Large intestine (tissue), 12 donors: ENCODE measurements at places on chromosomes 6 and 20.

- DNase-seq, result no peak
These were observed 3.8 kb downstream of the CST5 start for GRCh38 chr20:23875606-23876237.

- DNase-seq, result no peak
These were observed 44.6 kb downstream of the MAK start for GRCh38 chr6:10793695-10794094.

GRCh38 chr20:41074441-41074840, 45.8 kb downstream of the TOP1 start:
- DNase-seq, result no peak

DNA sequence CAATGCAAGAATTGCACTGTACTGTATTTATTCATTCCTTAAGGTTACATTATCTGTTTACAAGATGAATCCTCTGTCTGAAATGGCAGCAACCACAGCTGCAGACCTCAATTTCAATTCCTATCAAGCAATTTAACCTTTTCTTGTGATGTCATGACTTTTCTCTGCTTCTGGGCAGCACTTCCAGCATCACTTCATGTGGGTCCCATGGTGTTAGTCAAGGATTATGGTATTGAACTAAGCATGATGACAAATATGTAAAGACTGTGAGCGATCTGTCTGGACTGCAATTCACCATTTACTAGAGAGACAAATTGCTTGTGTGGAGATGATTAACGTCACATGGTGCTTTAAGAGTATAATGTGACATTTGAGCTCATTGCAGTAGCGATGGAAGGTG, 90.5 kb upstream of the CCN2 start:
- no peak for DNase-seq

DNA sequence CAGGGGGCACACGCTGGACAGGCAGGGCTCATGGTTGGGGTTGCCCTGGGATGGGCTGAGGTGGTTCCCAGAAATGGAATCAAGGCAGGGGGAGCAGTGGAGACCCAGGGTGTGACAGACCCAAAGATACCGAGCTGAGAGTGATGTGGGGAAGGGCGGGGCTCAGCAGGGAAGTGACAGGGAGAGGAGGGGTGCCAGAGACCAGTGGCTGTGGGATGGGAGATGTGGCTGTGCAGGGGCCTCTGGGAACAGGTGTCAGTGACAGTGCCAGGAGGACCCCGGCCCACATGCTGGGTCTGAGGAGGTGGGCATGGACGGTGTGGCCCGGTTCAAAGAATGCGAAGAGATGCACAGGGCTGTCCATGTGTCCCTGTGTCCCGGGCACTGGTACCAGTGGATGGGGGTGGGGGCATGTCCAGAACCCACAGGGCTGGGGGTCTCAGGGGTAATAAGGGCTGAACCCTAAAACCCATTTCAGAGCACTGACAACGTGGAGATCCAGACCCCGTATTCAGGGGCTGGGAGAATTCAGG, 1.0 kb downstream of the CABLES2 start:
- DNase-seq, result no peak

DNA sequence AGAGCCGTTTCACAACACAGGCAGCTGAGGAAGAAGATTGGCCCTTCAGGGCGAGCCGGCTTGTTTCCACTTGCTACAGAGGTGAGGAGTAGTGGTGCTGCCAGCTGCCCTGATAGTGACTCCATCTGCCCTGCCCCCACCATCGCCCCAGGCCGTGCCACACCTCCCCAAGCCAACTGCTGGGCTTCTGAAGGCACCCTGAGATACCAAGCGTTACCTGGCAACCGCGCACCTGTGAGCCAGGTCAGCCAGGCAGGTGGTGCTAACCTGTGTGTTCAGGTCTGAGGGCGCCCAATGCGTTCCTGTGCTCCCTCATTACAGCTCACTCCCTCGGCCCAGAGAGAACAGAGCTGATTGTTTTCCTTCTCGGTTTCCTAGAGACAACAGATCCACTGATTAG, 299.1 kb upstream of the ID4 start:
- peak; percentile 48 for DNase-seq

GRCh38 chr6:56280126-56280525, 32.7 kb upstream of the COL21A1 start:
- DNase-seq, result no peak

GRCh38 chr6:83108378-83108777, 40.9 kb downstream of the DOP1A start:
- no peak for DNase-seq

- DNase-seq, result peak; percentile 34
These were observed 3.1 kb downstream of the IFNGR1 start for GRCh38 chr6:137216106-137216505.

GRCh38 chr6:3484946-3485345, 28.1 kb upstream of the SLC22A23 start:
- no peak for DNase-seq

GRCh38 chr6:87705070-87705691, 3.1 kb upstream of the AKIRIN2 start:
- peak; percentile 19 for DNase-seq

DNA sequence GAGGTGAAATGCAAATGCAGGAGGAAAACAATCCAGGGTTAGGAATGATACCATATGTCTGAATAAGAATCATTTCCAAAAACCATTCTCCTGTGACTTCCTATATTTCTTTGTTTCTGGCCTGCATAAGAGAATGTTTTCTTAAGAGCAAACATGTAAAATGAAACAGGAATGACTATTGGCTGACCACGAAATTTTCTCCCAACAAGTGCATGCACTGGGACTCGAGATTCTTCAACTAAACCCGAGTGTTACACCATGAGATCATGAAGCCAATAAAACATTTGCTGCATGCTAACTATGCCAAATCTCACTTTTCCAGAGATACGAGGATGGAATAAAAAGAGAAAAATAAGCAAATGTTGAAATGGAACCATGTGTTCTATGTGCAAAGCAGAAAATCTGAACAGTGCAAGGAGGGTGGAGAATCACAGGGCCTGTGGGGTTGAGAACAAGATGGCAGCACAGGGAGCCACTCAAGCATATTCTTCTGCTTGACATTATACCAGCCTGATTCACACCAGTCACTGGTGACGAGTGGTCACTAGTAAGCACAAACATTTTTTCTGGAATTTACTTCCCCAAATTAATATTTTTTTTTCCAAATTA, 212.2 kb upstream of the FOXA2 start:
- peak; percentile 23 for DNase-seq

DNA sequence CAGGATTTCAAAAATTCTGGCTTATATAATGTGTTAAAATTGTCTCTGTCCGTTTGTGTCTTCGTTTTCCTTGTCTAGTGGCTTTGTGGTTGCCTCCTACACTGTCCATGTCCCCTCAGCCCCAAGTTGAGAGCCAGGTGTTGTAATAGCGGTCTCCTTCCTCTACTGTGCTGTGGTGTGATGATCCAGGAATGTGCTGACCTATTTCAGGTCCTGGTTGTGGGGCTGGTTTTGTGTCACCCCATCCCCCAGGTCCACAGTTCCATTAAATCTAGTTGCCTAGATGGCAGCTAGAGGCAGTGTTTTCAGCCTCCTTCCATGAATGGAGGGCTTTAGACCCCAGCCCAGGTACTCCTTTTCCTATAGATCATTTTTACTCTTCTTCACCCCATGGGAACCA, 128.7 kb downstream of the DNAH8 start:
- DNase-seq, result no peak

DNA sequence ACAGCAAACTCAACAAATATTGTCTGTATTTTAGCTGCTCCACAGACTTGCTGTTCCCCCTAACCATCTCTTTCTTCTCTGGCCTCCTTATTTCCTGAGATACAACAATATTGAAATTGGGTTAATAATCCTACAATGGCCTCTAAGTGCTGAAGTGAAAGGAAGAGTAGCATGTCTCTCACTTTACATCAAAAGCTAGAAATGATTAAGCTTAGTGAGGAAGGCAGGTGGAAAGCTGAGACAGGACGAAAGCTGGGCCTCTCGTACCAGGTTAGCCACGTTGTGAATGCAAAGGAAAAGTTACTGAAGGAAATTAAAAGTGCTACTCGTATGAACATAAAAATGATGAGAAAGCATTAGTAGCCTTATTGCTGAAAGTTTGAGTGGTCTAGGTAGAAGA, 63.8 kb downstream of the ELOVL5 start:
- no peak for DNase-seq

- no peak for DNase-seq
These were observed 92.3 kb upstream of the FUT9 start for GRCh38 chr6:95923518-95923917.

- DNase-seq, result no peak
These were observed 346 bp upstream of the SLC44A4 start for GRCh38 chr6:31879143-31879542.

DNA sequence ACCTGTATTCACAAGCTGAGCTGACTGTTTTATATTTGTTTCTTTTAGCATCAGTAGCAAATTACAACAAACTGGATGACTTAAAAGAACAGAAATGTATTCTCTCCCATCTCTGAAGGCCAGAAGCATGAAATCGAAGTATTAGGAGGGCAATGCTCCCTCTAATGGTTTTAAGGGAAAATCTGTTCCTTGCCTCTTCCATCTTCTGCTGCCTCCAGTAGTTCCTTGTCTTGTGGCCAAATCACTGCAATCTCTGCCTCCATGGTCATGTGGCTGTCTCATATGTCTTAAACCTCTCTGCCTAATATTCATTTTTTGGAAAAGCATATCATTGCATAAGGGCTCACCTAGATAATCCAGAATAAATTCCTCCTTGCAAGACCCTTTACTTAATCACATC, 25.2 kb upstream of the ASCC3 start:
- DNase-seq, result no peak

- no peak for DNase-seq
These were observed 441.5 kb downstream of the HTR1B start for GRCh38 chr6:77021778-77022177.

GRCh38 chr20:58017231-58017969, 211.1 kb downstream of the ANKRD60 start:
- DNase-seq, result no peak

DNA sequence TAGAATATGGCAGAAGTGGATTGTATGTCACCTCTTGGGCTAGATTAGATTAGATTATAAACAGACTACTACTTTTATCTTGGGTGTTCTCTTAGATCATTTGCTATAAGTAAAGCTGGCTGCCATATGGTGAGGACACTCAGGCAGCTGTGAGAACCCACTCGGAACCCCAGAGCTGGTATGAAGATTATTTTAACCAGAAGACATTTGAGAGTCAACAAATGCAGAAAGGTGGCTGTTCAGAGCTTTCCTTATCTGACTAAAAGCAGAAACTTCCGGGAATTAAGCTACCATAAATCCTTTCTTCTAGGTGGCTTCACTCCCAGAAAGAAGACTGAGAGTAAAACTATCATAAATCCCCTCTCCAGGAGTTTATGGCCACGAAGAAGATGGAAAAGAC, 91.9 kb downstream of the RNGTT start:
- DNase-seq, result peak; percentile 19

- no peak for DNase-seq
These were observed 32.4 kb upstream of the CAP2 start for GRCh38 chr6:17361013-17361412.

GRCh38 chr6:88454658-88455057, 288.5 kb upstream of the CNR1 start:
- no peak for DNase-seq

GRCh38 chr20:9617940-9618339, 103.5 kb downstream of the LAMP5 start:
- peak; percentile 62 for DNase-seq

DNA sequence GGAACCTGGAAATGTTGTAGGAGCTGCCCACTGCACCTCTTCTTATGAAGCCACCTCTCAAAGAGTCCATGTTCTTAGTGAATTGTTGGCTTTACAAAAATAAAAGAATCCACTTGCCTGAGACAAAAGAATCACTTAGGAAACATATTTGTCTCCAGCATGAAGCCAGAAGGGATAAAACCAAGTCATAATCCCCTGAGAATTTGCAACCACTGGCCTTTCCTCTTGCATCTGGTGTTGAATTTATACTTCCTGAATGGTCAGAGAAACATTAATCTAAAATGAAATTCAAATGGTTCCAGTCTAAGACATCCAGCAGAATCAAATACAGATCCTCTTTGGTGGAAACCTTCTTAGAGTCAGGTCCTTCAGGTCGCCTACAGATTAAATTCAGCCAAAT, 192.5 kb upstream of the ECI2 start:
- no peak for DNase-seq

DNA sequence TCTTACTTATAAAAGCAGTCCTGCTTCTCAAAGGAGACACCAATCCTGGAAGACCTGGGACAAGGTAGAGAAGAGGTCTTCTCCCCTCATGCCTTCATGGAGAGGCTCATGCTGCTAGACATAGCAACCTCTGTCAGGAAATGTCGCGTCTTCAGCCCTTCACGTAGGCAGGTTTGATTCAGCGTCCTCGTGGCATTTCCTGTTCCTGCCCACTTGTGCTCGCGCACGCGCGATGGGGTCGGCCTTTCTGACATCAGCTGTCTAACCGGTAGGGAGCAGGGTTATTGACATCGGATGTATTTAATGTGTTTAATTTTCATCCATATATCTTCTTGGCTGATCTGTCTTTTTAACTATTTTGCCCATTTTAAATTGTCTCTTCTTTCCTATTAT, 292.4 kb downstream of the THBS2 start:
- no peak for DNase-seq

GRCh38 chr6:3026791-3027626, 27.3 kb downstream of the NQO2 start:
- DNase-seq, result no peak

GRCh38 chr6:121395736-121396135, 39.7 kb upstream of the GJA1 start:
- peak; percentile 45 for DNase-seq

DNA sequence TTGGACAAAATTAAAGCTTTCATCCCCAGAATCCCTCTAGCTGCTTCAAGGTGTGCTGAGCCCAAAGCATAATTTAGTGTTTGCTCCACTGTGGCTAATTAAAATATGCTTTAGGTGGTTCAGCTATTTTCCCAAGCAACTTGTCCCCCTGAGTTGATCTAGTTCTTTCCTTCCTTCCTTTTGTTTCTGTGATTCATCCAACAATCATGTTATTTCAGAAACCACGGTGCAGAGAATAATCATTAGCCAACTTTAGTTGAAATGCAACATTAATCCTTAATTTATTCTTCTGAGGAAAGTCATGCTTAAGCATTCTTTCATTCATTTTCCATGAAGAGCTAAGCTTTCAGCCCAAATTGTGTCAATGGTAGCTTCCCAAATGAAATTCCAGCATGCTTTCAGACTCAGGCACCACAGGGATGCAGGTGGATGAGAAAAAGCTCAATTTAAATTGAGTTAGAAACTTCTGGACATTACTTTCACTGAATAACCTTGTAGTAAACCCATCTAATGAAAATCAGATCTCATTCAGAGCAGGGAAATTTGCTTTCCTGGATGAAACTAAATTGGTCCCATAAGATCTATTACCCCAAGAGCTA, 209.0 kb upstream of the NT5E start:
- no peak for DNase-seq

DNA sequence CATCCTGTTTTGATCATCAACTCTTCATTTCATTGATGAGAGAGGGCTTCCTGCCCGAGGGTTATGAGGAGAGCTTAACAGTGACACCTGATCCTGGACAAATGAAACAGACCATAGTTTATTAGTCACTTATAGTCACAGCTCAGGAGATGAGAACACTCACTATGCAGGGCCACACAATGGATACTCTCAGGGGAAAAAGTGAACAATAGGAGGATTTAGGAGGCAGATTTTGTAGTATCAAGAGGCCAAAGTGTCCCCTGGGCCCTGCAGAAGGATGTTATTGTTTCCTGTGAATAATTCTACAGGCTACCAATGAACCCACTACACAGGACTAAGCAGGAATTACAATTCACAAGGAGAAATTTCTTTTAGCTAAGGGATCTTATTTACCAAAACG, 772.8 kb upstream of the MAN1A1 start:
- DNase-seq, result no peak

- no peak for DNase-seq
These were observed 102.9 kb upstream of the FRMD1 start for GRCh38 chr6:168181876-168182275.
